ENCODE measurements at places on chromosomes 12 and 14.

DNA sequence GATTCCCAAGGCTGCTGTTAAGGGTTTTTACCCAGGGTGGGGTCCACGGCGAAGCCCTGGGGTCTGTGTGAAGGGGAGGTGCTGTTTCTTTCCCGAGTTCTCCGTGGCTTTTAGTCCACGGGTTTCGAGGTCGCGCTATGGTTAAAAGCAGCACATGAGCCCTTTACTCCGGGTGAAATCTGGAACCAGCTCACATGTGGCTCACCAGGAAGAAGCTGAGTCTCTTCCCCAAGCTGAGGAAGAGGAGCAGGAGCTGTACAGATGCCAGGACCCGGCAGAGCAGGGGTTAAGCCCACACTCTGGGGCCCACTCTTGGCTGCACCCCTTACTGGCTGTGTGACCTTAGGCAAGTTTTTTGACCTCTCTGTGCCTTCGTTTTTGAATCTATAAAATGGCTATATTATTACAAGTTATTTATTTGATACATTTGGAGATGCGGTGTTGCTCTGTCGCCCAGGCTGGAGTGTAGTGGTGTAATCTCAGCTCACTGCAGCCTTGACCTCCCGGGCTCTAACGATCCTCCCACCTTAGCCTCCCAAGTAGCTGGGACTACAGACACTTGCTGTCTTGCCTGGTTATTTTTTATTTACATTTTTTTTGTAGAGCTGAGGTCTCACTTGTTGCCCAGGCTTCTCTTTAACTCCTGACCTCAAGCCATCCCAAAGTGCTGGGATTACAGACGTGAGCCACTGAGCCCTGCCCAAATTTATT, 266.3 kb downstream of the AACS start:
- DNase-seq, result no peak

GRCh38 chr14:104741108-104741802, 11.7 kb upstream of the SIVA1 start:
- DNase-seq, result no peak

DNA sequence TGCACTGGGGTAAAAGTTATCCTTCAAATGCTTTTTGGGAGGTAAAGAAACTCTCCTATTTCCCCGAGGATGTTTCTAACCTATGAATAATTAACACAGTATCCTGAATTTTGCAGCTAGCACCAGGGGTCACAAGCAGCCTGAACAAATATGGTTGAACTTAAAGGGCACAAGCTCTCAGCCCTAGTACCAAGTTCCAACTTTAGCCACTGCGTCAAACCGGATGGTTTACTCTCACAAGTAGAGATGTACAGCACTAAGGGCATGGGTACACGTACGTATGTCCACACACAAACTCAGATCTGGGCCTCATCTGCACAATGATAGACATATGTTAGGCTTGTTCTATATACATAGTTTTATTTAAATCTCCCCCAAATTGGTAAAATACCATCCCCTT, 4.7 kb downstream of the CCDC88C start:
- DNase-seq, result no peak

DNA sequence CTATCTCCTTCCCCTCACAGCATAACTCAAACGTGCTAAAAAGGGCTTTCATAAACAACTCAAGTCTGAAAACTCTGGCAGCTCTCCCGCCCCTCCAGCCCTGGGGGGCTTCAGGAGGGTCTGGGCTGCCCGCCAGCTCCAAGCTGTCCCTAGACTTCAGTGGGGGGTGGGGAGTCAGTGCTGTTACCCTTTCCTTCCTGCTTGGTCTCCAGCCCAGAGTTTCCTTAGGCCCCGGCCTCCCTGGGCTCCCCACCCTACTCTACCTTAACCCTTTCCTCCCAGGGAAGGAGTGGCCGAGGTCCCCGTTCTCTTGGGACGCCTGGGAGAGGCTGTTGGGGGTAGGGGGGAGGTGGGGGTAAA, 530 bp upstream of the NYNRIN start:
- no peak for DNase-seq

GRCh38 chr12:122672515-122672914, 30.6 kb downstream of the HCAR2 start:
- DNase-seq, result no peak
